Kidney (tissue), 22 donors: ENCODE measurements at places on chromosomes 4 and X.

DNA sequence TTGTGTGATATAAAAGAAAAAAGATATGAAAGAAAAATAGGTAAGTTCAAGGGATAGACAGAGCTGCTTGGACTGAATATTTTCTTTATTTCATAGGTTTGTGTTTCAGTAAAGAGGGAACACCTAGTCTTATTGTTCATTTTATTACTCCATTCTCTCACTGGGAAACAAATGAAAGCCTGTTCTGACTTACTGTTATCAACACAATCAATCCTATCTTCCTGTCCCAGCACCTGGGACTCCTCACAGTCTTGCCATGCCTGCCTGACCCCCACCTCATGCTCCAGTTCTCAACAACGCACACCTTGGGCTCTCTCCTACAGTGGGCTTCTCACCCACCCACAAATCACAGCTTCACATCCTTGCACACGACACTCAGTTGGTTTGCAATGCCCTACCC lies 189.5 kb downstream of the PRDM5 start:
- no peak for DNase-seq

DNA sequence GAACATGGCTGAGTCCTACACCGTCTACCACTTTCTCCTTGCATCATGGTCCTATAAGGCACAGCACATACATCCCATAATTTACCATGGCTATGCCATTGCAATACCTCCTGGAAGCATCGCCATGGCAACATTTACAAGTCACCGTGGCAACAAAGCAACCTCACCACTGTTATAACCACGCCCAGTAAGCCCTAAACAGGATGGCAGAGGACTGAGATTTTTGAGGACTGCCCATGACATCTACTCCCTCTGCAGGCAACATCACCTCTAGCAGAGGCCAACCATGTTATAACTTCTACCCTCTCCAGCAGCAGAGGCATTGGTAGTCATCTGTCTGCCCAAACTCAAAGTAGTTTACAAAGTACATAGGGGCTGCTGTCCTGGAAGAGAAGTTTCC lies 29.7 kb downstream of the BCOR start:
- DNase-seq = no peak

GRCh38 chr4:104870495-104871233 lies 276.0 kb upstream of the TET2 start:
- DNase-seq = no peak

GRCh38 chrX:3548765-3549391 lies 164.6 kb downstream of the PRKX start:
- DNase-seq = peak; percentile 39

DNA sequence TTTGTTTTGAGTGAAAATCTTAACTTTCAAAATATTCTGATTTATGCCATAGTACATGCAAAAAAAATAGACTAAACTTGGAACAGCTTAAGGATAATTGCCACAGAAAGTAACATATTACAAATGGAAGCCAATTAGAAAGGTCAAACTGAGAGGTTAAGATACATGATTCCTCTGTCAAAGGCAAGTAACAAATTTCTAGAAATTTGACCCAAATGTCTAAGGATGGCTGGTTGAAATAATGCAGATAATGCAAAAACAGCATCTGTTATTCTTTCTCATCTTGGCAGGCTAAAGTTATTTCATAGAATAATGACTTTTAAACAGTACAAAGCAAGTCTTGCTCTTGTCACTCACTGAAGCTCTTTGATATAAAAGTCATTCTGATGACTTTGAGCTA lies 10.5 kb downstream of the FGF5 start:
- no peak for DNase-seq

- no peak for DNase-seq
Measured at GRCh38 chr4:118716304-118716703, 31.1 kb downstream of the METTL14 start.

DNA sequence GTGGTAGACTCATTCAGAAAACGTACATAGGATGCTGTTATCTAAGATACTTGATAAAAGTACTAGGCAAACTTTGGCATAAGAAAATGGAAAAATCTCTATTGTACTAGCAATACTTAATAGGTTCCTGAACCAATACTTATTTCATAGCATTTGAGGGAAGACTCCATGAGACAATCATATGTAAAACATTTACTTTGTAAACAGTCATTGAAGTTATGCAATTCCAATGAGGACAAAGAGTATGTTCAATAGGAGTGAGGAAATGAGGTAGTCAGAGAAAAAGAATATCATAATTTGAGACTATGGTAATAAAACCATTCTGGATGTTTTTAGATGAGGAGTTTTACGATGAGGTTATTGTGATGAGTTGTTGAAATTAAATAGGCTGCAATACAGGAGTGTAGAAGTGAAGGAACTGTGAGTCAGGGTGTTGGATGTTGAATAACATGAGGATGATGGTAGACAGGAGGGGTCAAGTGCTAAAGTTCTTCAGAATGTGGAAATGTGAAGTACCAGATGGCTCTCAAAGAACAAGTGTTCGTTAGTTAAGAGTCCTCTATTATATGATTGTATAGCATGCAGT lies 397.9 kb downstream of the PPP3CA start:
- no peak for DNase-seq

DNA sequence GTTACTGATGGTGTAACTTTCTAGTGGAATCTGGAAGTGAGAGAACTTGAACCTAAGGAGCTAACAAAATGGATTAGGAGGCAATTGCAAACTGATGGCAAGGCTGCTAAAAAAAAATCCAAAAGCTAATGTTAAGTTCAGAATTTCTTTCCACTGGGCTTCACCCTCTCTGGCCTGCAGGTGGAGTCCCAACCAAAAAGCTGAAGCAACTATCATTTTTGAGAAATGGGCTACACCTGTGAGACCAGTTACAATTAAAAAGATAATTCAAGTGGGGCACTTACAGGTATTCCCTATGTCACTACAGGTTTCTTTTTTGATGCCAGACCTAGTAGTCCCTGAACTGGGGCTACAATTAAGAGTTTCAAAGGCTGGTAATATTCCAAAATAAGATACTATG lies 142.1 kb upstream of the FTHL17 start:
- no peak for DNase-seq

DNA sequence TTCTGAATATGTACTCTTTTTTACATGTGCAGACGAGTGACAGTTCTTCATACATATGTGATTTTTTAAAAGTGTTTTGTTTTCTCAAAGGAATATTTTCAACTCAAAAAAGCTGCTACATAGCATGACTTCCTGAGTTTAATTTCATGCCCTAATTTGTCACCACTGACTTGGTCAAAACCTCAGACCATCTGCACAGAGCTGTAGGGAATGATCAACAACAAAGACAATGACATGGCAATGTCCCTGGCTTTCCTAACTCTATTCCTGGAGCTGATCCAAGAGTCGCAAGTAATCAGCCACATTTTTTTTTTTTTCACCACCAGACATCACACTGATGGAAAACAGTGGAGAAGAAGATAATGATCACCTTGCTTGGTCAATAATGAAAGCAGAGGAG lies 97.7 kb downstream of the TMA16 start:
- DNase-seq = no peak

GRCh38 chrX:24647257-24648058 lies at the start of gene PCYT1B:
PCYT1B (minus strand) TSS chrX:24647347; CDS start chrX:24647105, 242 bp downstream.
- DNase-seq = peak; percentile 88

DNA sequence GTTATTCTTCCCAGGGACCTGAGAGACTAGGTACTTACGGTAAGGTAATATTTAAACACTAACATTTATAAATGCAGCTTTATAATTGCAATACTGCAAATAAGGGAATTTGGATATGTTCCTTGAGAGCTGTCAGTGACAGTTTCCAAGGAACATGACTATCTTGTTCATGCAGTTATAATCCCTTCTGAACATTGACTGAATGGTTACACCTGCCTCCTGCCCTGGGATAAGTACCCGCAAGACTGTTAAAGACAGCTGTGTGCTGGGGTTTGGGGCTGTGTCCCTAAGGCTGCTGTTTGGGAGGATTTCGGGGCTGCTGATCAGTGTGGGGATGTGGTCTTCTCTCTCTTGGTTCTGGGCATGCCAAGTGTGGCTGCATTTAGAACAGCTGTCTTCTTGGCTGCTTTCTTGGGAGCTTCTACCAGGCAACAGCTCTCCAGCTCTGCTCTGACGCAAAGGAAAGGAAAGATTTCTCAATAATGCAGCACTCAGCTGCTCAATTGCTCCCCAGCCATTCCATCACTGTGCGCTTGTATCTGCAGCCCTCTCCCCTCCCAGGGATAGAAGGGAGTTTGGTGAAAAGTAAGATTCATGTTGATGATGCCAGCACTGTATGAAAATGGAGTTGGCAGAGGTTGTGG lies 298.8 kb upstream of the TAPT1 start:
- DNase-seq = no peak

- no peak for DNase-seq
Measured at GRCh38 chr4:39528061-39528465, 824 bp upstream of the UGDH start.

DNA sequence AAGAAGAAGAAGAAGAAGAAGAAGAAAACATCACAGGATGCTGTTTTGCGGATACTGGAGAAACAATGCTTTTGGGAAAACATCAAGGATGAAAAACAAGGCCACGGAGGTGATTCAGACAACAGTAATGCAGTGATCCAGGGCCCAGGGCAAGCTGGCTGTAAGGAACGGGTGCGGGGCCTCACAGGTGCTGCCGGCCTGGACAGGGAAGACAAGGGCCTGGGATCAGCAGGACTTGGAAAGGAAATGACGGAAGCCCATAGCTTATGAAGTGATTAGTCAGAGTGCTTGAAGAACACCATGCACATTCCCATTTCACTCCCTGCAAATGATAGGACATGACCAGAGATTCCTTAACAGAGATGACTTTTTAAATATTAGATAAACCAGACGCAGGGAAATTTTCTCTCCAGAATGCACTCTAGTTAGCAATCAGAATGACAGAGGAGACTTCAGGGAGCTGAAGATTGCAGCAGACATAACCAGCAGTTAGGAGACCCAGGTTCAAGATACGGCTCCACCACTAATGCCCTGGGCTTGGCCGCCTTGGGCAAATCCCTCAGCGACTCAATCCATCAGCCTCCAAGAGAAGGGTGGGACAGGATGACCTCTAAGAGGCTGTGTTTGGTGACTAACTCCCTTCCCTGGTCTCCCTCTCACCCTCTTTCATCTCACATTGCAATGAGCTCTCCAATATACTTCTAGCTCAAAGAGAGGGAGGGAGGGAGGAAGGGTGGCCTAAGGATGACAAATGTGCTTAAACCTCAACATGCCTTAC lies 54.1 kb downstream of the APBB2 start:
- DNase-seq = no peak

- peak; percentile 80 for DNase-seq
Measured at GRCh38 chr4:7772711-7773385, 166.8 kb downstream of the AFAP1 start.

- DNase-seq = no peak
Measured at GRCh38 chrX:14902537-14902936, 29.3 kb downstream of the MOSPD2 start.
